Thoracic aorta (tissue), 2 donors: ENCODE measurements at places on chromosomes 12 and 14. TPM values are rescaled to one million over a fixed set of nuclear protein-coding genes. Genes with fewer than 3 reads are reported as not detected.

DBX2 gene
- total RNA-seq, result 0.27 TPM

DNA sequence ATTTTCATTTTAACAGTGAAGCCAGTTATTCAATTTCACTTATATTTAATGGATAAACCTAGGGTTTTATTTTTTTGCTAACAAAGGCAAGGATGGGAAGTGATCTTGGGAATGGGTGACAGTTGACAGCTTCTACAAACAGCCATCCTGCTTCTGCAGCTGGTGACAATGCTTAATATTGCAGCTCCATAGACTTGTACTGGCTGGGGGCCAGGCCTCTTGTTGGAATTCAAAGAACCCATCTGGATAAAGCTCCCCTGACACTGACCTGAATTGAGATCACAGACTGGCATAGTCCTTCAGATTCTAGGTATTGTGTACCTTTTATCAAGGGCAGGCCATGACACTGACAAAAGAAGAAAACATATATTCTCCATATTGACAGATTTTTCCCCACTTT, 664.6 kb upstream of the FOXG1 start:
- no peaks in the 10 kb centered on the region for H3K36me3 ChIP-seq
- no peaks in the 10 kb centered on the region for H3K4me1 ChIP-seq
- no peak overlapping the region for H3K4me3 ChIP-seq
- H3K27me3 ChIP-seq, result no peaks in the 10 kb centered on the region

C12orf50 gene
- total RNA-seq, result not detected

ADAMTS20 gene
- total RNA-seq, result not detected

DNA sequence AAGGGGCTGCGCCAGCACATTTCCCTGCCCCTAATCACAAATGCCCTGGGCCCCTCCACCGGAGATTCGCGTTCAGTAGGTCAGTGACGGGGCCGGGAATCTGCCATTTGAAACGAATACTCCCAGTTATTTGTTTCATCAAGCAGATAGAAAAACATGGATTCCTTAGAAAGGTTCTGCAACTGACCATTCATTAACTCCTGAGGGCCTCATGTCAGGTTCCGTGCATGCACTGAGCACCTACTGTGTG, 25.6 kb upstream of the UBC start:
- H3K27ac ChIP-seq, result peak overlapping the region; percentile 95
- no peak for DNase-seq
- no peaks in the 10 kb centered on the region for H3K27me3 ChIP-seq
- H3K4me3 ChIP-seq, result peak overlapping the region; percentile 79
- H3K4me1 ChIP-seq, result peaks cover 10% of the 10 kb centered on the region

SMARCC2 gene
- 68.6 TPM for total RNA-seq

DNA sequence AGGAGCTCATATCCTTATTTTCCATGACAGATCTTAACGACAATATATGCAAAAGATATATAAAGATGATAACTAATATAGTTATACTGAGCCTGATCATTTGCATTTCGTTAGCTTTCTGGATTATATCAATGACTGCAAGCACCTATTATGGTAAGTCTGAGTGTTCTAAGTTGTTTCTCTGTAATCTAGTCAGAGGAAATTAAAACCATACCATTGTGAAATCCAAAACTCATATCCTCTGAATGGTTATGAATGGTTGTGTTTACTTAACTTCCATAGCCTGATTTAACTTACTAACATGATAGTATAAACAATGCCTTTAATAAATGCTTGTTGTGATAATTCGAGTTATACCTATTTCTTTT, 760 bp downstream of the TMEM19 start:
- H3K27ac ChIP-seq, result peak overlapping the region; percentile 67
- peaks cover 6% of the 10 kb centered on the region for H3K4me1 ChIP-seq
- no peaks in the 10 kb centered on the region for H3K27me3 ChIP-seq

- no peak overlapping the region for H3K4me3 ChIP-seq
- peak overlapping the region; percentile 16 for H3K27ac ChIP-seq
- no peaks in the 10 kb centered on the region for H3K27me3 ChIP-seq
- no peak for DNase-seq
Observed at GRCh38 chr14:81423504-81423903, 23.4 kb upstream of the STON2 start.

SIX1 gene
- 2.6 TPM for total RNA-seq

- H3K27ac ChIP-seq, result no peak overlapping the region
- no peaks in the 10 kb centered on the region for H3K36me3 ChIP-seq
- H3K4me1 ChIP-seq, result no peaks in the 10 kb centered on the region
Observed at GRCh38 chr14:38992067-38992844, 110.8 kb downstream of the SEC23A start.

ERBB3 gene
- total RNA-seq, result 1.1 TPM

DNA sequence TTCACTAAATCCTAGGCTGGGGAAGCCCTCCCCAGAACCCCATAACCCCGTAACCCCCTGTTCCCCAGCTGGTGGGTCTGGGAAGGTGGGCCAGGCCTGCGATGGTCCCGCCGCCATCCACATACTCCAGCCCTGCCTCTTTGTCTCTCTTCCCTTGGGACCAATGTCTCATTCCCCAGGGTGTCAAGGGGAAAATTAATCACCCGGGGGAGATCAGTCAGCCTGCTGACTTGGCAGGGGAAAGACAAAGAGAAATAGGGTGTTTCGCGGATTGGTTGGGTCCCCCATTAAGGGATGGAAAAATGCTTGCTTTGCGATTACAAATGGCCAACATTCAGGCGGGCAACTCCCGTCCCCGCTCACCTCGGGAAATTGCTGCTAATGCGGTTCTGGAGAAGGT, 60.6 kb upstream of the LHX5 start:
- no peak for DNase-seq
- no peak overlapping the region for H3K27ac ChIP-seq
- H3K27me3 ChIP-seq, result no peaks in the 10 kb centered on the region
- no peak overlapping the region for H3K4me3 ChIP-seq
- no peaks in the 10 kb centered on the region for H3K36me3 ChIP-seq
- no peaks in the 10 kb centered on the region for H3K4me1 ChIP-seq

DNA sequence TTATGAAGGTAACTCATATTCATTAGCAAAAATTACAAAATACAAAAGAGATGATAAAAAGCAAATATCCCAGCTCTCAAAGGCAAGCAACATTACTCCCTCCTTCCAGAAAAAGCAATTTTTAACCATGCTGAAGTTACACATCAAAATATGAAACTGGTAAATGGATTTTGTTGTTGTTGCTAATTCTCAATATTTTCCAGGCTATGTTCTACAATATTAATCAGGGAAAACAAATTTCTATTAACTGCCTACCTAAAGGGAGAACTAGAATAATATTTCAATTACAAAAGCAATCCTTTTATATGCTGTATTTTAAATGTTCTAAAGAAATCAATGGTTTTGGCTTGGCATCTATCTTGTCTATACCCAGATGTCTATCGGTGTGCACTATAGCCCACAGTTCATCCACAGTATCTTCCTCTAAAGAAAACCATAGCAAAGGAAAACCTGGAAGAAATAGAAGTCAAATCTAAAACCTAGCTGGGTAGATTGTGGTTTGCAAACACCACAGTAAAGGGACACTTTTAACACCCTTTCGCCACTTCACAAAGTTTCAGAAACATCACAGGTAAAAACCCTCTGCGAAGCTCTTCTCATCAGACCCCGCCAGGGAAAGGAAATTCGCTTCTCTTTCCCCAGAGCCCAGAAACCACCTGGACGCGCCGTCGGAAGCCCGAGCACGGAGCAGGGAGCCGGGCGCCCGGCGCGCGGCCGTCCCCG, 32.0 kb downstream of the TC2N start:
- DNase-seq, result no peak
- peak overlapping the region; percentile 90 for H3K27ac ChIP-seq
- no peaks in the 10 kb centered on the region for H3K36me3 ChIP-seq
- H3K4me3 ChIP-seq, result peak overlapping the region; percentile 92
- H3K27me3 ChIP-seq, result no peaks in the 10 kb centered on the region
- peaks cover 44% of the 10 kb centered on the region for H3K4me1 ChIP-seq

DNA sequence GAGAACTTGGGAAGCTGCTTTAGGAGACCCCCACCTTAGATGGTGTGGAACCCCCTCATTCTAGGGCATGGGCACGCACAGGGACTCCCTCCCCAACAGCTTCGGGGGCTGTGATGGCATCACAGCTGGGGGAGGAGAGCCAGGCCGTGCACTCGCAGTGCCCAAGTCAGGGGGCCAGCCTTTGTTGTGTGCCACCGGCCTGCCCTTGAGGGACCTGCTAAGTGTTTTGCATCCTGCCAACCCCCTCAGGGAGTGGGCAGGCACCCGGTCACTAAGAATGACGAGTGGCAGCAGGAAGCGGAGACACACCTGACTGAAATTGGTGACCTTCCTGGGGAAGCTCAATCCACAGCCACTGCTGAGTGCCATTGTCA, 334.9 kb upstream of the SFSWAP start:
- DNase-seq, result no peak
- H3K27me3 ChIP-seq, result no peaks in the 10 kb centered on the region
- H3K4me1 ChIP-seq, result no peaks in the 10 kb centered on the region
- H3K4me3 ChIP-seq, result no peak overlapping the region
- H3K27ac ChIP-seq, result no peak overlapping the region
- no peaks in the 10 kb centered on the region for H3K36me3 ChIP-seq

- H3K4me1 ChIP-seq, result no peaks in the 10 kb centered on the region
- DNase-seq, result no peak
- H3K36me3 ChIP-seq, result no peaks in the 10 kb centered on the region
- H3K27ac ChIP-seq, result no peak overlapping the region
- H3K27me3 ChIP-seq, result no peaks in the 10 kb centered on the region
Observed at GRCh38 chr14:58979325-58979724, 209.1 kb upstream of the DAAM1 start.

DNA sequence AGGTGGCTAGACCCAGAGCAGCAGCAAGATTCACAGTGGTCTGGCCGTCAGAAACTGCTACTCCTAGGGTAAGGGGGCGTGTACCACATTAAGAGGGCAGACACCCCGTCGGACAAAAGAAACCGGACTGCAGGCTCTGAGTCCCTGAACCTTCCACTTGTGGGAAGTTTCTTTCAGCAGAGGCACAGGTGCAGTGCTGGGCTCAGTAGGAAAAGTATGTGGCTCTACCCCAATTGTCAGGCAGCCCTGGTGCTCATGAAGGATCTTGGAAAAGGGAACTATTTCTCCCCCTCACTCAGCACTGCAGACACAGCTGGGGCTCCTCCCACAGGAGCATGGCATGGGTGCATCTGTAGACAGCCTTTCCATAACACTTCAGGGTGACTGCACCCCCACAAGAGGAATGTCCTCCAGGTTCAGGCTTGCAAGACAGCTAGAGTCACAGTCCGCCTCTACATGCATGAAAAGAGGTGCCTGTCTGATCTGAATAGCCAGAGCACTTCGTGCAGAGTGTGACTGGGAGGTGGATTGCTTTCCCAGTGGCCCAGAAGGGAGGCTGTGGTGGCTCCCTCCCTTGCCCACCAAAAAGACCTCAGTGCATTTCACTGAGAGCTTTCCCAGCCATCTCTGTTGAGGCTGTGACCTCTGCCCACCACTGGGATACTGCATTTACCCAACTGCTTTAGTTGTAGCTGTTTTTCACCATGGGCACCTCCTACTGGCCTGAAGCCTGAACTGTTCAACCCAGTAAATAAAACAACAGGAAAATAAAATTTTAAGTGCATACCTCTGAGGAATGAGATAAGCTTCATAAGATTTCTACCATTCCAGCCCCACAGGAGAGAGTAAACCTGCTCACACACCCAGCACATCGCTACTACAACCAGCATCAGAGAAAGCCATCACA, 14.2 kb downstream of the CEP128 start:
- H3K4me1 ChIP-seq, result no peaks in the 10 kb centered on the region
- H3K4me3 ChIP-seq, result no peak overlapping the region
- DNase-seq, result no peak

GRCh38 chr12:54562750-54563356, 13.5 kb downstream of the PDE1B start:
- no peak for DNase-seq
- peaks cover 37% of the 10 kb centered on the region for H3K4me1 ChIP-seq
- H3K4me3 ChIP-seq, result peak overlapping the region; percentile 82
- H3K27me3 ChIP-seq, result no peaks in the 10 kb centered on the region
- no peaks in the 10 kb centered on the region for H3K36me3 ChIP-seq

DNA sequence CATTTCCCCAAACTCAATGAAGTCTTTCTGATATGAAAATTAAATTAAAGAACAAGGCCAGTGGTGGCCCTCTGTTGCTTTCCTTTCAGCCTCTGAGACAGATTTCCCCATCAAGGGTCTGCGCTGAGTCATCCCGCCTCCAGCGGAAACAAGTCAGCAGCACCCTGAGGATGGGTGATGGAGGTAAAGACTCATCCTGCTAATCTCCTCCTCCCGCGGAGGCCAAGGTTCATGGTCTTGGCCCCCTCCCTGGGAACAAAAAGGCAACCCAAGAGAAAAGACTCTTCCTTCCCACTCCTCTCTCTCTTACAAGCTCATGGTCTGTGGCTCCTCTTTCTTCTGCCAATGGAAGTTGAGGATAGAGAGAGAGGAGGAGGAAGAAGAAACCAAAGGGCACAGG, 9.0 kb upstream of the NUMB start:
- no peak overlapping the region for H3K4me3 ChIP-seq
- DNase-seq, result no peak
- peaks cover 10% of the 10 kb centered on the region for H3K4me1 ChIP-seq

TIGAR gene
- total RNA-seq, result 4.1 TPM

GRCh38 chr14:51394384-51394783, 154.3 kb downstream of the TMX1 start:
- no peak for DNase-seq
- H3K4me3 ChIP-seq, result no peak overlapping the region
- H3K27me3 ChIP-seq, result no peaks in the 10 kb centered on the region
- peaks cover 30% of the 10 kb centered on the region for H3K4me1 ChIP-seq

DNA sequence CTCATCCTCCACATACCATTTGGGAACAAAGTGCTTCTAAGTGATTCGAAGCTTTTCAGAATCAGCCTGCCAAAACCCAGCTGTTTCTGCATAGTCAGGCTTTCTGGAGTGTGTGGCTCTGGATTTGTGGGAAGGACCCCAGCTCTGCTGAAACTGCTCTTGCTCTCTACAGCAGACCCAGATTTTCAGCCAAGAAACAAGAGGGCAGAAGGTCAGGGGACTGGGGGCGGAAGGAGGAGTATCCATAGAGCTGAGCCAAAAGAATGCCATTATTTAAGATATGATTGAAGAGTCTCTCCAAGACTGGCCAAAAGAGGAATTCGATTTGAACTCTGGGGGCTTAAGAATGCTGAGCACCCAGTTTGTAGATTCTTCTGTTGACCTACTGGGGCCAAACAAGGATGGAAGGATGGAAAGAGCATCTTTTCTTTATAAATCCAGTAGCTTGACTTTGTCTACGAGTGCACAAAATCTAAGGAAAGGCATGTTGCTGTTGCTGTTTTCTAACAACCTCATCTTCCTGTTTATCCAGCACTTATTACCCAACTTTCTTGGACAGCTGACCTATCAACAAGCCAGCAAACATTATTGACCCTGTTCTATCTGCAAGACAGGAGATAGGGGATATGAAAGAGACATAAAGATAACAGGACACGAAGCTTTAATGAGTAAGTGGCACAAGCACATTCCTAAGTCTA, 29.2 kb downstream of the FBLN5 start:
- peak overlapping the region; percentile 88 for H3K27ac ChIP-seq
- H3K4me3 ChIP-seq, result no peak overlapping the region
- no peak for DNase-seq

- no peaks in the 10 kb centered on the region for H3K4me1 ChIP-seq
- DNase-seq, result no peak
- no peaks in the 10 kb centered on the region for H3K27me3 ChIP-seq
- H3K36me3 ChIP-seq, result no peaks in the 10 kb centered on the region
- no peak overlapping the region for H3K4me3 ChIP-seq
Observed at GRCh38 chr14:42111355-42111754, 504.7 kb downstream of the LRFN5 start.
